Stimulated activated naive CD8-positive, alpha-beta T cell treated with anti-CD3 and anti-CD28 coated beads, Interleukin-15, Interleukin-2, amounts not matched to agents 100 U/mL and 50 U/mL, for 24 hours (primary cell): ENCODE measurements at places on chromosomes 7 and 10.

- DNase-seq = no peak
Observed at GRCh38 chr7:123348690-123349089, 148.9 kb upstream of the SLC13A1 start.

- no peak for DNase-seq
Observed at GRCh38 chr7:41889040-41889439, 186.2 kb upstream of the INHBA start.

DNA sequence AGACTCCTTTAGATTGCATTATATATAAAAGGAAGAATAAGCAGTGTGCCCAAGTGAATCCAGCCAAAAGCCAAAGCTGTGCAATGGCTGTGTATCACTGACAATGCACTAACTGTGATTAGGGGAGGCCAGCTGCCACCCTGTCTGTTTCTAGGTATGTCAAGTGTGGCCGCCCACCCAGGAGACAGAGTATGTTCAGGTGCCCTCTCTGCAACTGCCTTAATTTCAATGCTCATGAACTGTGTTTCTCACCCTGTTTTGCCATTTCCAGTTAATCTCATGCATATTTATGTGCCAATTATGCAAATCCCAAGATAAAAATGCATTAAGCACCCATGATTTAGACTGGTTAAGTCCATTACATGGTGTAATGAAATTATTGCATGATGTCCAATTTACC lies 159.4 kb downstream of the FRMD4A start:
- no peak for DNase-seq

DNA sequence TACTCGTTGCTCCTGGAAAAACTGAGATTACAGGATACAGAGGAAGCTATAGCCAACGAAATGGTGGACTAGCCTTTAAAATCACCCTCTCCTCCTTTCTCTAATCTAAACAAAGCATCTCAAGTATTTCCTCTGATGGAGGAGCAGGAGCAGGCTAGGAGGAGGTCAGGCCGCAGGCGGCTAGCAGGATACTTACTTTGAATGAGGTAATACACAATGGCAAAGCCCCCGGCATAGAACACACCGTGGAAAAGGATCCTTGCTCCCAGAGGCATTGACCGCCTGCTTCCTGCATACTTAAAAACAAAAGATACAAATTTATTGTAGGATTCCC lies 64.4 kb downstream of the STK17A start:
- no peak for DNase-seq

GRCh38 chr7:4880218-4880617 lies 3.3 kb downstream of the RADIL start:
- DNase-seq = no peak

DNA sequence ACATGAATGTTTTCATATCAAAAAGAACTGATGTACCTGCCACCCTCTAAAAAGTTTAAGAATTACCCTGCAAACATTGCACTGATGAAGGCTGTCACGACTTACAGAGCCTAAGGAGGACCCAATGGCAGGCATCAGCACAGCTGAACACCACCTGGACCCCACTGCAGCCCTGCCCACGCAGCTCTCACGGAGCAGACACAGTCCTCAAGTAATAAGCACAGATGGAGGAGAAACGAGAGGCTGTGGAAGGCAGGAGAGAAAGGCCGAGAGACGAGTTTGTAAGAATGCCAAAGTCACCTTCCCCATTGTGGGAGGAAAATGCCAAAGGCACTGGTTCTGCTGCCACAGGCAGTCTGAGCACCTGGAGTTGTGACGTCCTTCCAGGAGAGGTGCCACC lies 135.0 kb downstream of the DLG5 start:
- DNase-seq = no peak

GRCh38 chr7:132075515-132075914 lies 500.8 kb downstream of the PLXNA4 start:
- DNase-seq = no peak

- DNase-seq = no peak
Observed at GRCh38 chr10:8312781-8313180, 258.3 kb downstream of the GATA3 start.

DNA sequence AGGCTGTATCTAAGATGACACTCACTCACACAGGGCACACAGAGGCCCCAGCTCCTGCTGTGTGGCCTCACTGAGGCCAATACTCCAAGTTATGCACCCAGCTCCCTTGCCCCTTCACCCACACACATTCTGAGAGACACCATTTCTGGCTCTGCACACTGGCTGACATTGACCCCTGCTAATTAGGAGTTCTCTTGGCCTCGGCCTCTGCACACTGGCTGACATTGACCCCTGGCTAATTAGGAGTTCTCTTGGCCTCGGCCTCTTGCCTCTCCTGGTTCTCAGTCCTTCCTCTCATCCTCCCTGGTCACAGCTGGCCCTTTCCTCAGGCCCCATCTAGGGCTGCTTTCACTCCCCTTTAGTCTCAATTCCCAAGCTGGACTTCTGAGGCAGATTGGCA lies 97.3 kb downstream of the GRID1 start:
- no peak for DNase-seq
